ENCODE measurements at places on chromosomes 1 and 21.

DNA sequence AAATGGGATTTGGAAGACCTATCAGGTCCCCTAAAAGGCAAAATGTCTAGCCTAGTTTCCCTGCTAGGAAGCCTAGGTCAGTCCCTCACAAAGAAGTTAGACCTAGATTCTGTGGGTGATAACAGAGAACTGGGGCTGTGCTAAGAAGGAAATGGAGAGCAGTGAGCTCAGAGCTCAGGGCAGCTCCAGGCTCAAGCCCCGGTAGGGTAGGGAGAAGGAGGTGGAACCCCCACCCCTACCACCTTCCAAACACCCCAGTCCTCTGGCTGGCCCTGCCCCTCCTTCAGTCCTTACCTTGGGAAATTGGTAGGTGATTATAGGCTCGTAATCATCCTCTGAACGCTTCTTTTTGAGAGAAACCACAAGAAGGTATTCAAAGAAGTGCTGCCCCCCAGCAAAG is 1.1 kb downstream of the DENND2D start:
- no peak for DNase-seq

DNA sequence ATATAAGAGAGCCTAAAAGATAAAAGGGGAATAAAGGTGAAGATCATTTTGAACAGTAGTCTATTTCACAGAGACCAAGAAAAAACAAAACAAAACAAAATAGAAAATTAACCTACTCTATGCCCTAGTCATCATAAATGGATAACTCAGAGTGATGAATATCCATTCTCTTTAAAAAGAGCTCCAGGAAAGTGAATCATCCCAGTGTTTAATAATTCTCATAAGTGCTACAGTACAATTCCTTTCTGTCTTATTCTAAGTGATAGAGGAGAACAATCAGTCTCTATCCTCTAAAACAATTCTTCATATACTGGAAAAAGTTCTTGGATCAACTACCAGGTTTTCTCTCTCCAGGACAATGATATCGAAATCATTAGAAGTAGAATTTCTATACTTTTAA is 45.8 kb downstream of the GDAP2 start:
- DNase-seq: no peak

DNA sequence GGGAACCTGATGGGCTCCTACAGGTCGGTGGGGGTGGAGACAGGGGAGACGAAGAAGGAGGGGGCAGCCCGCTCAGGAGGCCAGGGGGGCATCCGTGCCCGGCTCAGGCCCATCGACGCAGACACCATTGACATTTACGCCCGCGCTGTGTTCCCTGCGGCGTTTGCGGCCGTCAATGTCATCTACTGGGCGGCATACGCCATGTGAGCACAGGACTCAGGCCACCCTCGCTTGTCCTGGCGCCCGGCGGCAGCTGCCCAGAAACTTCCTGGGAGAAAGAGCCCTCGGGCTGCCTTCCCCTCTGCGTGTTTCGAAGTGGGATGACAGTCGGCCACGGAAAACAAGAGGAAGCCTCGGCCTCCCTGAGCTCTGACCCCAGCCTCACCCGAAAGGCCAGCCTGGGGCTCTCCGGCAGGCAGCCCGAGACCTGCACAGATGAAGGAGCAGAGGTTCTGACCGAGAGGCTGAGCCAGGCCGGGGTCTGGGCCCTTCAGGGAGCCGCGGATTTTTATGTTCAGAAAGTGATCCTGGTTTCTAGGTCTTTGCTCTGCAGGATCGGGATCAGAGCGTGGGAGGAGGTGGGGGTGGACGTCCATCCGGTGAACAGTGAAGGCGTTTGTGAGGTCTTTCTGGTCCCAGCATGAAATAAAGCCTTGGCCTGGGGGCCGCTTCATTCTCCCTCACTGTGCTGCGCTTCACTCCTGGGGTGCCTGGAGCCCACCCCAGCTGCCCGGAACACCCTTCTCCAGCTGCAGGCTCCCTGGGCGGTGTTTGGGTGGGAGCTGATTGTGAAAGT is 11.1 kb downstream of the GABRD start:
- no peak for DNase-seq

DNA sequence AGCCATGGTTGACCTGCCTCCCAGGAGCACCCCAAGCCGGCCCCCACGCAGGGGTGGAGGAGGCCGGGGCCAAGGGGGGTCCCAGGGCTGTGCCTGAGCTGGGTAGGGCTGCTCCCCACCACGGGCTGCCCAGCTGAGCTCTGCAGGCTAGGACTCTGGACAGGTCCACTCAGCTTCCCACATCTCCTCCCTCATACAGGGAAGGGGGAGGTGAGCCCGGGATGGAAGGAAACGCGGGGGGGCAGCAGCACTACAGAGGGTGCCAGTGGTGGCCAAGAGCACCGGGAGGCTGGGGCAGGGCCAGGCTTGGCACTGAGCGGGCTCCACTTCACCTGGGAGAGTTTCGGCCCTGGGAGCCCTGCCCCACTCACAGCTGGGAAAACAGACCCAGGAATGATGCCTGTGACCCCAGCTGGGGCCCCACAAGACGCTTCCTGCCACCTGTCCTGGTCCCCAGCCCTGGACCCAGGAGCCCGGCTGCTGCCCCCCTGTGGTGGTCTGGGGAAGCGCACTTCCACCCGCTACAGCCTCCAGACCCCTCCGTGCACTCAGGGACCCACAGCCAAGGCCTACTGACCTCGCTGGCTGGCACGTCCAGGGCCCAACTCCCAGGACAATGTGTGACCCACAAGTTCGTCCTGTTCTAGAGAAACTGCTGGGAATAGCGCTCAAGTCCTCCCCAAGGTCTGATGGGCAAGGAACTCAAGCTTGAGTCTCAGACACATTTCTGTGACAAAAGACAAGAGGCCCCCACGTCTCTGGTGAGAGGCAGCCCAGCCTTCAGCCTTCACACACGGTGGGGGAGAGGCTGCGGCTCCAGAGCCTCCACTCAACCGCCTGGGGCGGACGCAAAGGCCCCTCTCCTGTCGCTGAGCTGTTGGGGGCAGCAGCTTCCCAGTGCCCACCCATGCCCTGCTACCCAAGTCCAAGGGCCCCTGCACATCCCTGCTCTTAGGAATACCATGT is 3.0 kb downstream of the AURKAIP1 start:
- peak; percentile 53 for DNase-seq

- no peak for DNase-seq
Measured at GRCh38 chr1:166900987-166901386, 24.9 kb upstream of the TADA1 start.

DNA sequence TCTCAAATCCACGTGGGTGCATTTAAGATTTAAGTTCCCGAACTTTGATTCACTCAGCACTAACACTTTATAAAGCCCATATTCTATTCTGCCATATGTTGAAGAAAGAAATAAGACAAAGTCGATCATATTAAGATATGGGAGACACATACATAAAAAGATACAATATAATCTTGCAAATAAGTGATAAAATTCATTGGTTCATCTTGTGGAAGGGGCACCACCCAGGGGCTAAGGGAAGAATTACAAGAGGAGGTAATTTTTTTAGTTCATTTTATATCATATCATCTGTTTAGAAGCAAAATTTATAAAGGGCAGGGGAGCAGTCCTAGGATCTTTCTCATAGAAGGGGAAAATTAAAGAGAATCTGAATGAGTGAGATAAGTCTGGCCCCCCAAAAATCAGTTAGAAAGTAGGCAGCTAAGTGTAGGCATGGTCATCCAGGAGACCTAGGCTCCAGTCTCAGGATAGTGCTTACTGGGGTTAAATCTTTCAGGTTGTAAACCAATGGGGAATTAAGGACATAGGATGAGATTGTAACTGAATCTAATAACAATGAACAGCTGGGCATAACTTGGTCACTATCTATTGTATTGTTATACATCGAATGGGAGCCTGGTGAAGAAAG is 124.2 kb upstream of the L1TD1 start:
- no peak for DNase-seq

- no peak for DNase-seq
Measured at GRCh38 chr1:44371206-44371605, 16.1 kb upstream of the ERI3 start.
